ENCODE measurements at places on chromosomes 3 and 15.

- DNase-seq, result no peak
Measured at GRCh38 chr3:170751899-170752293, 118.1 kb downstream of the RPL22L1 start.

DNA sequence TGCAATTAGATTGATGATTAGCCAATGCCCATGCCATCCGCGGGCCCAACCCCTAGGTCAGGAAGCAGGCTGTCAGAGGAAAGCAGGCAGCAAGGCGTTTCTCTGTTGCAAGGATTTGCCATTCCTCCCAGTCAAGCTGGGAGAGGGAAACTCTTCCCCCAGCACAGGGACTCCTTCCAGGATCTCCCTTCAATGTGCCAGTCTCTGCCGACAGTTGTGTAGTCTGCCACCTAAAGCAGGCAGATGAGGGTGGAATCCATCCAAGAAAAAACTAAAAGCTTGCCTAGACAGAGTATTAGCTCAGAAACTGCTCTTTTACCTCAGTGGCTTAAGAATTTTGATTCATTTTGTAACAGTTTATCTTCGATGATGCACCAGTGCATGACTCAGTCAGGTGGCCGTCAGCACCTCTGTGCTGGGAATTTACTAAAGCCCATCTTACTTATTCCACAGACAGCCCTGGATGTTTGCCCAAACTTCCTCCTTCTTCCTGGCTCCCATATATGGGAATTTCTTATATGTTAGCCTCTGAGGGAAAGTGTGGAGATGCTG lies 501.5 kb upstream of the THBS1 start:
- DNase-seq, result no peak

GRCh38 chr15:56933811-56934210 lies 15.4 kb downstream of the TCF12 start:
- DNase-seq, result no peak

DNA sequence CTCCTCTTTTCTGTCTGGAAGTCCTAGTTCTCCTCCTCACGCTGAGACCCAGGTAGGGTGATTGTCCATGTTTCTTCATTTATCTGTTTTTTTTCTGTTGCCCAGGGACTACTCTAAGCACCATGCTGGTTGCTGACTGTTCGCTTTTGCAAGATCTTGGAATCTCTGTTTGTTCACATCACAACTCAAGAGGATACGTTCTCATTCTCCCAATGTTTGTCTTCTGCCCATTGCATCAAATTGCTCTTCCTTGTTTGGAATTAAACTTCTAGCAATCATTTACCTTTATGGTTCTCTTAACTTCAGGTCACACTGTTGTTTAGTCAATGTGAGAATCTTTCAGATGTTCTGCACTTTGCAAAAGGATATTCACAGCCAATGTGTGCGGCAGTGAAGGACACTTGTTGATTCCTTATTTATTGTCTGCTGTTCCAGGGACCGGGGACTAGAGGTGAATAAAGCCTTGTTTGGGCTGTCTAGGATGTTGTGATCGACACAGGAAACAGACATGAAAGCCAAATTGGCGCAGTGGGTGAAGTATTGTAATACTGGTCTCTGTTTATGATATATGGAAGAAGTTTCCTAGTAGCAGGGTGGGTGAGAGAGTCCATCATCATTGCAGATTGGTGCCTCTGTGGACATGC lies 24.5 kb downstream of the LPP start:
- DNase-seq, result no peak

DNA sequence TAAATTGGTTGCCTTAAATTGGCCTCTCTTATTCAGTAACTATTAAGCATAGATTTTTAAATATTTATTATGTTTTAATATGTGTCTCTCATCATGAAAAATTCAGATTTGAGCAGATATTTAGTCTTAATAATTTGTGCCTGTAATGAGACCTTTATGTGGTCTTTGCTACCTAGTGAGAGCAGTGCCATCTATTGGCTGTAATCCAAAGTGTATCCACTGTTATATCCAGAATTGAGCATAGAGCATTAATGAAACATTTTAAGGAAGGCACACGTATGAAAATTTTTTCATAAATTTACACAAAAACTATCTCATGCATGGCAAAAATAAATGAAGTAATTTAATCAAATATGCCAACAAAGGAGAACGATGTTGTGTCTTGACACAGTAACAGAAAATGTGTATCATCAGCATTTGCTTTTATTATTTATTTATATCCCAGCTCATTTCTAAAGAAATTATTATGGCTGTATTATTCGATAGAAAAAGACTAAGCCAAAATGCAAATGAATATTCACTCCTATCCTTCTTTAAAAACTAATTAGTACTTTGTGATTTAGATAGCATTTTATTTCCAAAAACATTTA lies 203.5 kb downstream of the RSRC1 start:
- no peak for DNase-seq

GRCh38 chr3:79297245-79297960 lies 470.4 kb downstream of the ROBO1 start:
- no peak for DNase-seq

- peak; percentile 12 for DNase-seq
Measured at GRCh38 chr3:72821161-72821781, 27.0 kb downstream of the SHQ1 start.

DNA sequence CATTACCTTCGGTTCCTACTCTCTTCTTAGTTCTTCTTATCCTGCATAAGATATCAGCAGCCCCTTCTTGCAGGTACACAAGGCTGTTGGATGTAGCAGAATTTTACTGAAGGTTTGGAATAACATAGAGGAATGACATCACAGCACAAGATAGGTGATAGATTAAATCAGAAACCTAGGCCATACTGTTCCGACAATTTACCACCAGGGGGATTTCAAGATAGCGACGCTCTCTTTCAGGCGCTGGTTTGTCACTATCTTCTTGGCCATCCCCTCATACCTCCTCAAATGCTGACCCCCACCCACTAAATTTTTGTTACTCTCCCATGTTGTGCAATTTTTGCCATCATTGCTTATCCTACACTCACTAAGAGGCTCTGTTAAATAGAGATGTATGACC lies 3.5 kb downstream of the SIDT1 start:
- no peak for DNase-seq

GRCh38 chr3:111979434-111980038 lies 710 bp downstream of the ABHD10 start:
- no peak for DNase-seq

DNA sequence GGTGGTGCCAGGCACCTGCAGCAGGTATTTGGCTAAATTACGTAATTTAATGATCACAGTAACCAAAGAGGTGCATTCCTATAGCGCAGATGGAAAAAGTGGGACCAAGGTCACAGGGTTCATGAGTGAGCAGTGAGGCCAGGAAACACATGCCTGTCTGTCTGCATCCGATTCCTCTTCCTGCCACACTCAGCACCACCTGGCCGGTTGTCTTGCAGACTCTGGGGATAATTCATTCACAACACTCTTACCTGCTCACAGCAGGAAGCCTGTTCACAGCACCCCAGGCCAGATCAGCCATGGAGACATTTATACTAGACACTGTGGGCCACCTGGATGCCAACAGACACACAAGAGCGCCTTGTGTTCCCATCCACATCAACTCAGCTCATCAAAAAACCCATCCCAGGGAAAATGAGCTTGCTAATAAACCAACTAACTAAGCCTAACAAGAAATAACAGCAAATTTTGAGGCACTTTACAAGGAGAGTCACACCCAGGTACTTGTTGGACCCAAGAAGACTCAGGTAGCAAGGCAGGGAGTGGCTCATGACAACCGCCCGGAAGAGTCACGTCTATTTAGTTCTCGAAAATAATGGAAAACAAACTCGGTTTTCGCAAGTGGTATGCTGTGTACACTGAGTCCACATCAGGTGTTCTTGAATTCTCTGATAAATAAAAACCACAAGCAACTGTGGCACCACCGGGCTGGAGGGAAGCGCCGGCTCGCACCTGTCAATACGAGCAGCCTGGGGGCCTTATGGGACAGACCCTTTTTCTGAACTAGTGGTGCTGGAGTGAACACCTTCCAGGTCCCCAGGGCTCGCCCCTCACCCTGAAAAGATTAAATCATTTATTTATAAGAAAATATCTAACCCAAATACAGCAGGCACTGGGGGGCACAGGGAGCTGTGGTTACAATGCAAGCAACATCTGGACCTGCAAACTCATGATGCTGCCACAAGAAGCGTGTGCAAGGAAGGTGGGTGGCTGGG lies 40.5 kb downstream of the FAM174B start:
- DNase-seq, result no peak

- DNase-seq, result no peak
Measured at GRCh38 chr3:66428733-66429132, 72.1 kb downstream of the LRIG1 start.

- no peak for DNase-seq
Measured at GRCh38 chr3:52731590-52731989, 25.7 kb downstream of the SPCS1 start.

DNA sequence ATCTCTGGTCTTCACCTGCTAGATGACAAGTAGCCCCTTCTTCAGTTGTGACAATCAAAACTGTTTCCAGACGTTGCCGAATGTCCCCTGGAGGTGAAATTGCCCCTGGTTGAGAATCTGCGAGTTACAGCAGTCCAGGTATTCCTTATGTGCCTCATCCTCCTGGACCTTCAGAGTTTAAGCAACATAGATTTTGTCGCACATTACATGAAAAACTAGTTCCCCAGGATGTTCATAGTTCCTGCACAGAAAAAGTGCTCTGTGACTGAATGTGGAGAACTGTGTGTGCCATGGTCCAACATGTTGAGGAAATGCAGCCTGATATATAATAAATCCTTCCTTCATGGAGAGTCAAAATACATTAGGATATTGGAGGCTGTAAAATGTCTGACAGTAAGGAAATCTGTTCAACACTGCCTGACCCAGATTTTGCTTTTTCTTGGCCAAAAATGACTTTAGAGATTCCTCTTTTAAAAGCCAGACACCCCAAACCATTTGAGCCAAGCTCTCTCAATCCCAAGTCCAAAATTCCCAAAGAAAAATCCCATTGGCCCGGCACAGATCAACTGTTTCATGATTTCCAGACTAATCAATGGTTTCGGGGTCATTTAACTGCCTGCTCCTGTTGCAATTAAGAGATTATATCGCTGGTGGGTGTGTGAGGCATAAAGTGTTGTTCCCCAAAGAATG lies 20.4 kb upstream of the SHC4 start:
- DNase-seq, result no peak

- DNase-seq, result no peak
Measured at GRCh38 chr15:57554812-57555179, 36.9 kb upstream of the MYZAP start.

GRCh38 chr15:64938192-64938591 lies 26.5 kb downstream of the ANKDD1A start:
- DNase-seq, result no peak

GRCh38 chr3:112334691-112335433 lies 1.9 kb downstream of the CD200 start:
- DNase-seq, result no peak

GRCh38 chr15:26525096-26525495 lies 247.8 kb downstream of the GABRB3 start:
- DNase-seq, result no peak

DNA sequence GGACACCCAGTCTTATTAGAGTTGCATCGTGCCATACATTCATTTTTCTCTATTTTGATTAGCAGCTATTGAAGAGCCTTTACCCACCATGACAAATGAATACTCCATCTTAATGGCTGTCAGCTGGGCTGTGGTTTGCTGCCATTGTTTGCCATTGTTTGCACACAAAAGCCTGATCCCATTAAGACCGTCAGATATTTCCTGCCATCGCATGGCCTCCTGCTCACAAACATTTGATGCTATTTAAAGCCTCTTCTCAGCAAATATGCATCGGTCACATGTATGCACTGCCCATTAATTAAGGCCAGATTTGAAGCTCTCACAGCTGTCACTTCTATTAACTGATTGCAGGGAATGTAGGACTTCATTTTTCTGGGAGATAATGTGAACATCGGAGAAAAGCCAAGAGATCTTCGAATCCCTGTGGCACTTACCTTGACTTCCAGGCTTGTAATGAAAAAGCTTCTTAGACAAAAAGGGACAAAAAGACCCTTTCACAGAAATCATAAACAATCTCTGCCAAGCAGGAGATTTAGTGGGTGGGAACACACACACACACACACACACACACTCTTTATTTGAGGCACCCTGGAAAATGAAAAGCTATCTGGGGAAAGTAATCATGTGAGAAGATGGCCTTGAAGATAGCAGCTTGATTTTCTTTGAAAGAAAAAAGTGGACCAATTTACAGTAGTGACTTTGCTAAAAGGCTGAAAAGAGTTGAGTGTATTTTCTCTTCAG lies 175.4 kb upstream of the NR2E3 start:
- no peak for DNase-seq

GRCh38 chr15:97866959-97867358 lies 93.5 kb upstream of the ARRDC4 start:
- DNase-seq, result no peak

DNA sequence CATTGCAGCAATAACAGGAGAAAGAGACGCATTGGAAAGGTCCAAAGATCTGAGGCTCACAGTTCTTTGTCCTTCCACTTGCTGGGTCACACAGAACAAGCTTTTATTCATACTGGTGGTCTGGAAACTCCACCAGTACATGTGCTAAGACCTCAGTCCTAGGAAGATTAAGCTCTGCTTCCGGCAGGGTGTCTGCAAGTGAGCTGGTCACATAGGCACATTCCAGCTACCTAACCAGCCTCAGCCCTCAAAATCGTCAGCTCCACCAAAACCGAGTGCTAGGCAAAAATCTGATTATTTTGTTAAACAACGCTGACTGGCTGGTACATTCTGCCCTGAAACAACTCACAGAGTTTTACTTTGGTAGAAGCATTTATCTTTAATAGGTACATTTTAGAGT lies 2.2 kb downstream of the ZBED2 start:
- no peak for DNase-seq

- peak; percentile 37 for DNase-seq
Measured at GRCh38 chr15:52558196-52558595, 10.6 kb downstream of the ARPP19 start.
